Fibroblast of lung (primary cell): ENCODE measurements at places on chromosomes 4 and X.

DNA sequence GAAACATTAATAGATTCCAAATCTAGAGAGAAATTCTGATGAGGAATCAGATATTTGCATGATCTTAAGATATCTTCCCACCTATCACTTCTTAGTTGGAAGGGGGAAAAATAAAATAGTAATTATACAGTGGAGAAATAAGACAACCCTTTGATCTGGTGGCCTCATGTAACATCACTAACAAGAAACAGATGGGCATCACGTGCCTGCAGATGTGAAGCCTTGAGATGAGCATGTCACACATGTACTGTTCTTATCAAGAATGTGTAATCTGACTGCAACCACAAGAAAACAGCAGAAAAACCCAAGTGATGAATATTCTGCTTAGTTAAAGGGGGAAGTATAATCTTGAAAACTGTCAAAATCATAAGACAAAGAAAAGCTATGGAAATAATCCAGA lies 31.4 kb upstream of the NKX6-1 start:
- DNase-seq, result peak; percentile 5
- H3K4me1 ChIP-seq, result no peaks in the 10 kb centered on the region
- no peaks in the 10 kb centered on the region for H3K36me3 ChIP-seq
- H3K27ac ChIP-seq, result no peak overlapping the region
- H3K4me3 ChIP-seq, result no peak overlapping the region

GRCh38 chrX:131728295-131729145 lies 184.6 kb downstream of the OR13H1 start:
- H3K36me3 ChIP-seq, result no peaks in the 10 kb centered on the region
- H3K4me3 ChIP-seq, result peak overlapping the region; percentile 53
- H3K4me1 ChIP-seq, result no peaks in the 10 kb centered on the region
- H3K27ac ChIP-seq, result peak overlapping the region; percentile 82

- peak; percentile 18 for DNase-seq
- no peak overlapping the region for H3K4me3 ChIP-seq
- H3K4me1 ChIP-seq, result no peaks in the 10 kb centered on the region
Observed at GRCh38 chr4:129218360-129218759, 122.4 kb downstream of the C4orf33 start.

GRCh38 chrX:57070185-57070984 lies 51.0 kb downstream of the SPIN2B start:
- DNase-seq, result no peak
- H3K27me3 ChIP-seq, result no peaks in the 10 kb centered on the region
- no peaks in the 10 kb centered on the region for H3K4me1 ChIP-seq
- H3K36me3 ChIP-seq, result no peaks in the 10 kb centered on the region
- H3K27ac ChIP-seq, result no peak overlapping the region

GRCh38 chr4:151934766-151935165 lies 174.0 kb upstream of the GATB start:
- no peak for DNase-seq
- H3K4me1 ChIP-seq, result no peaks in the 10 kb centered on the region
- no peak overlapping the region for H3K27ac ChIP-seq
- no peaks in the 10 kb centered on the region for H3K36me3 ChIP-seq
- no peaks in the 10 kb centered on the region for H3K27me3 ChIP-seq

DNA sequence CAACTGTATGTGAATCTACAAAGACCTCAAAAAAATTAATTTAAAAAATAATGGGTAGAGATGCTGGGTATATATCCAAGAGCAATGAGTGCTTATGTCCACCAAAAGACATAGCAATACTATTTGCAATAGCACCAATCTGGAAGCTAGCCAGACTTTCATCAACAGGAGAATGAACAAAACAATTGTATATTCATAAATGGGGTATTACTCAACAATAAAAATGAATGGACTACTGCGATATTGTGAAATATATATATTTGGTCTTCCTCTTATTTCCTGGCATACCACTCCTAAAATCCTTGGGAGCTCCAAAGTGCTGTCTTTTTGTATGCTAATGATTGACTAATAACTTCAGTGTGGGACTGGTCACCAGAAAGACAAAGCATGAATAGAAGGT lies 77.5 kb downstream of the MSN start:
- H3K36me3 ChIP-seq, result no peaks in the 10 kb centered on the region
- no peak for DNase-seq
- no peaks in the 10 kb centered on the region for H3K27me3 ChIP-seq
- H3K27ac ChIP-seq, result no peak overlapping the region

DNA sequence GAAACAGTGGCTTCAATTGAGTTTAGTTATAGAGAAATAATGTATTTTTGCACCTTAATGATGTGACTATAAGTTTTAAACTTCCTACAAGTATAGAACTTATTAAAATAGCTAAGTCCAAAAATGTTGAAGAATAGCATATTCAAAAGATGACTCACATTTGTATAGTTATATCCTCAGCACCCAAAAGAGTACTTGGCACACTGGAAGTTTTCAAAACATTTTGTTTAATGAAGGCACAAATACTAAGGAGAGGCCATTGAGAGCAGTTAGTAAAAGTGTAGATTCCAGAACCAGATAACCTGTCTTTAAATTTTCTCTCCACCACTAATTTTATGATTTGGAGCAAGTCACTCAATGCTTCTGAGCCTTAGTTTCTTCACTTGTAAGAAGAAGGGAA lies 226.9 kb upstream of the MID1 start:
- DNase-seq, result peak; percentile 18
- H3K27ac ChIP-seq, result no peak overlapping the region
- no peaks in the 10 kb centered on the region for H3K36me3 ChIP-seq
- H3K4me1 ChIP-seq, result peaks cover 2% of the 10 kb centered on the region
- no peak overlapping the region for H3K4me3 ChIP-seq
- H3K27me3 ChIP-seq, result no peaks in the 10 kb centered on the region

DNA sequence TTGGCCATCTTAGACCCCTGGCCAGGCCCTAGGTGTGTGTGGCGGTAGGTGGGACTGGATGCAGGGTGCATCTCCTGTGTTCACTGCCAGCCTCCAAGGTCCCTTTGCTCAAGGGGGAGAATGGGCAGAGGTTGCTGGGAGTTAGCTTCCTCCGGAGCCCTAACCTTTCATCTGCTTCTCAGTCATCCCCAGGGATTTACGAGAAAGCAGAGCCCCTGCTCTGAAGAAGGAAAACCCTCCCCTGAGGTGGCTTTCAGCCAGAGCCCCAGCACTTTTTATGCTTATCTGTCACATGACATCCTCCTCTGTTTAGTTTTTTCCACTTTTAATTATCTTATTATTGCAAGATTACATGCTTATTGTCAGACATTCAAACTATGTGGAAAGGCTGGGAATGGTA lies 44.9 kb upstream of the DDX3X start:
- H3K4me1 ChIP-seq, result no peaks in the 10 kb centered on the region
- H3K36me3 ChIP-seq, result no peaks in the 10 kb centered on the region
- no peak overlapping the region for H3K4me3 ChIP-seq

DNA sequence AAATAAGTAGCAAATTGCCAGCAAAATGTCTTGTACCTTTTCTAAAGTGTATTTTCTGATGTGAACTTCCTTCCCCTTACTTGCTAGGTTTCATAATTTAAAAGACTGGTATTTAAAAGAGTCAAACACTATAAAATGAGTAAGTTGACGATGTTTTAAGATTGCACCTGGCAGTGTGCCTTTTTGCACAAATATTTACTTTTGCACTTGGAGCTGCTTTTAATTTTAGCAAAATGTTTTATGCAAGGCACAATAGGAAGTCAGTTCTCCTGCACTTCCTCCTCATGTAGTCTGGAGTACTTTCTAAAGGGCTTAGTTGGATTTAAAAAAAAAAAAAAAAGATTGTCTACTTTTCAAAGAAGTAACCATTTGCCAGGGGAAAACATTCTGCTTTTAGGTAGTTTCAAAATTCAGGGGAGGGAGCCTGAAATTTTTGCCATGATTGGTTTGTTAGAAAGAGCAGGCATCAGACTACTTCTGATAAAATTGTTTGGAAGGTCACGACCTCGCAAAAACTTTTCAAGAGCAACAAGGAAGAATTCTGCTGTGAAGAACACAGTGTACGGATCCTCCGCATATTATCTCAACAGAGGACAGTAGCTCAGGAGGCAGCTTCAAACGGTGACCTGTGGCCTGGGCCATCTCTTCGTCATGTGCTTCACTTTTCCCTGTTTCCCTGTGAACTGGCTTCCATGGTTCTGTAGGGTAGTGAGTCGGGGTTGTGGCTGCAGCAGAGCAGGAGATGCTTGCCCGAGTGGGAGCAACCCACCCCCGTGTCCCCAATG lies 66.1 kb downstream of the CDS1 start:
- no peaks in the 10 kb centered on the region for H3K36me3 ChIP-seq
- H3K27ac ChIP-seq, result no peak overlapping the region

GRCh38 chr4:163070023-163070422 lies 96.7 kb downstream of the NAF1 start:
- no peak for DNase-seq
- no peaks in the 10 kb centered on the region for H3K4me1 ChIP-seq
- no peaks in the 10 kb centered on the region for H3K36me3 ChIP-seq
- H3K27ac ChIP-seq, result no peak overlapping the region
- no peak overlapping the region for H3K4me3 ChIP-seq

DNA sequence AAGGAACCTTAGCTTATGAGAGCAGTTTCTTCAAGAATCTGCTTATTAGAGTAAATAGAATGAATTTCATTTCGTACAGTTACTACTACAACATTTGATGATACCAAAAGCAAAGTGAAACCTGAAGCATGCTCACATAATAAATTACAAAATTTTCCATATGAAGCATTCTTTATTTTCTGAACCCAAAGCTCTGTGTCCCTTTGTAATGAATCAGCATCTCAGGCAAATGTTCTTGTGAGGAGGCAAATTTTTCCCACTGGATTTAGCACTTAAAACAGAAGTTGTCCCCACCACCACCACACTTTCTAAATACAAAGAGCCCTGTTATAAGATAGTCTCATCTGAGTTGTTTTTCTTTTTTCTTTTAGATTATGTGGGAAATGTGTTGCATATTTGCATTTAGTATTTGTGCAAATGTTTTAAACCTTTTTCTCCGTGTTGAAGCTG lies 70.7 kb upstream of the NFKB1 start:
- peaks cover 3% of the 10 kb centered on the region for H3K4me1 ChIP-seq
- H3K36me3 ChIP-seq, result no peaks in the 10 kb centered on the region
- no peaks in the 10 kb centered on the region for H3K27me3 ChIP-seq
- DNase-seq, result peak; percentile 41
- H3K4me3 ChIP-seq, result peak overlapping the region; percentile 65

- no peak overlapping the region for H3K4me3 ChIP-seq
- no peaks in the 10 kb centered on the region for H3K36me3 ChIP-seq
- no peaks in the 10 kb centered on the region for H3K27me3 ChIP-seq
Observed at GRCh38 chrX:786441-786881, 155.9 kb downstream of the SHOX start.

- H3K36me3 ChIP-seq, result no peaks in the 10 kb centered on the region
- no peak overlapping the region for H3K27ac ChIP-seq
- no peak overlapping the region for H3K4me3 ChIP-seq
- DNase-seq, result no peak
- H3K4me1 ChIP-seq, result no peaks in the 10 kb centered on the region
- no peaks in the 10 kb centered on the region for H3K27me3 ChIP-seq
Observed at GRCh38 chr4:170591076-170591475, 501.3 kb upstream of the AADAT start.

DNA sequence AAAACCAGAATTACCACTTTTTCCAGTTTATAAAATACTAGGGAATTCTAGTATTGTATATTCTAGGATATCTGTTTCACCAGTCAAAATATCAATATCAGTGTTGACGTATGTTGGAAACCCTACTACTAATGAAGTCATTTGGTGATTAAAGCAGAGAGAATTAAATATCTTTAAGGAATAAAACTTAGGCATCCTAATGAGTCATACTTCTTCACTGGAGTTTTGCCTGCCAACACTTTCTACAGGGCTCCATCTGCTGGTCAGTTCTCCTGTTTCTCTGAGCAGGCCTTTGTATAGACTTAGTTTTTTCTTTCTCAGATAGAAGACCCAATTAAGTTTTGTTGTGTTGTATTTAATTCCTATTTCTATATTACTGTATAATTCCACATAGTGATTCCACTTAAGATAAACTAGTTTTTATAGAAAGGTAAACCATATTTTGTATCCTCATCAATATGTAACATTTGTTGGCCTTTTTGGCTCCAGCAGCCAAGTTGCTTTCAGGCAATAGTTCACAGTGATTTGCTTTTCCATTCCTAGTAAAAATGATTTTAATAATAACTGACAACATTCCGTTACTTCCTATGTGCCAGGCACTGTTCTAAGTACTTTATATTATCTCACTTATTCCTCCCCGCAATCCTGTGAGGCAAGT lies 3.5 kb downstream of the AP1AR start:
- H3K27ac ChIP-seq, result no peak overlapping the region
- no peaks in the 10 kb centered on the region for H3K4me1 ChIP-seq
- peak; percentile 83 for DNase-seq

GRCh38 chr4:163217505-163217904 lies 50.8 kb upstream of the NAF1 start:
- H3K27me3 ChIP-seq, result no peaks in the 10 kb centered on the region
- no peak overlapping the region for H3K4me3 ChIP-seq

DNA sequence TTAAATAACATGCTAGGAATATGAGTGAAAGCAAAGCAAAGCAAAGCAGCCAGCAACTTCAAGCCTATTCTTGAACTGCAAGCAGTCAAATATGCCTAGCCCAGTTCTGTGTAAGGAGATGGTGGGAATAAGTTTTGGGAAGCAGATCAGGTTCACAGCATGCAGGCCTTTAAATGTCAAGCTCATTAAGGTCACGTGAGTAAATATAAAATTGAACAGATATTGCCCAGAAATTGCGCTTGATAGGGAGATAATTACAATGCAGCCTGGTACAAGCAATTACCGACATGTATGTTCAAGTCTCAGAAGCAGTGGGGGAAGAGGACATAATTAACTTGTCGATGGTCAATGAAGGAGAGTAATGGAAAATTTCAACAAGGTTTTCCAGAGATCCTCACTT lies 6.0 kb downstream of the GNPDA2 start:
- no peak overlapping the region for H3K27ac ChIP-seq
- no peaks in the 10 kb centered on the region for H3K27me3 ChIP-seq
- no peak overlapping the region for H3K4me3 ChIP-seq
- H3K36me3 ChIP-seq, result no peaks in the 10 kb centered on the region

- H3K27me3 ChIP-seq, result no peaks in the 10 kb centered on the region
- no peak for DNase-seq
- no peak overlapping the region for H3K4me3 ChIP-seq
Observed at GRCh38 chr4:168538632-168539031, 41.8 kb downstream of the PALLD start.

- H3K27ac ChIP-seq, result no peak overlapping the region
- no peaks in the 10 kb centered on the region for H3K36me3 ChIP-seq
- H3K4me1 ChIP-seq, result no peaks in the 10 kb centered on the region
- no peaks in the 10 kb centered on the region for H3K27me3 ChIP-seq
- H3K4me3 ChIP-seq, result no peak overlapping the region
- DNase-seq, result no peak
Observed at GRCh38 chr4:158299459-158300007, 89.2 kb downstream of the TMEM144 start.

GRCh38 chrX:102708900-102709299 lies 3.3 kb upstream of the GPRASP2 start:
- H3K27ac ChIP-seq, result no peak overlapping the region
- H3K36me3 ChIP-seq, result no peaks in the 10 kb centered on the region
- H3K27me3 ChIP-seq, result no peaks in the 10 kb centered on the region
- no peak overlapping the region for H3K4me3 ChIP-seq

GRCh38 chrX:54042609-54043021 lies 1.7 kb downstream of the PHF8 start:
- H3K36me3 ChIP-seq, result no peaks in the 10 kb centered on the region
- H3K4me3 ChIP-seq, result peak overlapping the region; percentile 77
- peak; percentile 57 for DNase-seq
- H3K4me1 ChIP-seq, result no peaks in the 10 kb centered on the region
- peak overlapping the region; percentile 38 for H3K27ac ChIP-seq

GRCh38 chr4:54014666-54015160 lies 49.7 kb downstream of the CHIC2 start:
- no peaks in the 10 kb centered on the region for H3K27me3 ChIP-seq
- DNase-seq, result no peak
- H3K4me1 ChIP-seq, result no peaks in the 10 kb centered on the region
- H3K36me3 ChIP-seq, result no peaks in the 10 kb centered on the region
